NCI-H187 (cell line): ENCODE measurements at places on chromosomes 4 and X.

DNA sequence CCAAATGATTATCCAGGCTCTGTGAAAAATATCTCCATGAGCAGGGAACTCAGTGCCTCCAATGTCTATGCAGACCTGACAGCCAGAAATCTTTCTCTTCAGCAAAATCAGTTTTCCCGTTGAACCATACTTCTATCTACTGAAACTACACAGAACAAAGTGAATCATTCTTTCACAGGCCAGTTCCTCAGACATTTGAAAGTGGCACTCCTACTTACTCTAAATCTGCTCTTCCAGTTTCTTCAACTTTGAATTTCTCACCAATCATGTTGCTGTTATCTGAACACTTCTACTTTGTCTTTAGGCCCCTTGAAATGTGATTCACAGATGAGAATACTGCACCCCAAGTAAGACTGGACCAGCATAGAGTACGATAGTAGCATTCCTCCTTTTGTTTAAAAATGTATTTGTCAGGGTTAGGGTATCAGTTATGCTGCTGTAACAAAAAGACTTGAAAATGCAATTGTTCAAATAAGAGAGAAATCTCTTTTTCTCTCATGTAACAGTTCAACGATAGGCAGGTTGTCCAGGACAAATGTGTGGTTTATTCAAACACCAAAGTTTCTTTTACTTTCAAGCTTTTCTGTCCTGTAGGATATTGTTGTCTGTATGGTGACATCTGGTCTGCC is 210.6 kb upstream of the KLF3 start:
- DNase-seq = no peak

DNA sequence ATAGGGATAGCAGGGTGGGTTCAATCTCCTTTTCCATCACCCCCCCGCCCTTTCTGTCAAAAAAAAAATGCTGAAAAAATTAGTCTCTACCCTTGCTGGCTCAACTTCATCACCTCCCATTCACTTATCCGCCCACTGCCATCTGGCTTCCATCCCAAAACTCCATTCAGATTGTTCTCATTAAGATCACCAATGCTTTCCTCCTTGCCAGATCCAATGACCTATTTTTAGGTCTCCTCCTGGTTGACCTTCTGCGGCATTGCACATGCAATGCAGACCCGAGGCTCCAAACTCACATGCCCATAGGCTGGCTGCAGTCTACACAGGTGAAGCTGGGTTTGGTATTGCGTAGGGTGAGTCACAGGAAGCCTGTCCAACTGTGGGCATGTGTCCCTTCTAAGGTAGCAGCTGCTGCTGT is 21.1 kb upstream of the STIM2 start:
- DNase-seq = no peak

- no peak for DNase-seq
Observed at GRCh38 chr4:40190019-40190418, 6.8 kb upstream of the RHOH start.

DNA sequence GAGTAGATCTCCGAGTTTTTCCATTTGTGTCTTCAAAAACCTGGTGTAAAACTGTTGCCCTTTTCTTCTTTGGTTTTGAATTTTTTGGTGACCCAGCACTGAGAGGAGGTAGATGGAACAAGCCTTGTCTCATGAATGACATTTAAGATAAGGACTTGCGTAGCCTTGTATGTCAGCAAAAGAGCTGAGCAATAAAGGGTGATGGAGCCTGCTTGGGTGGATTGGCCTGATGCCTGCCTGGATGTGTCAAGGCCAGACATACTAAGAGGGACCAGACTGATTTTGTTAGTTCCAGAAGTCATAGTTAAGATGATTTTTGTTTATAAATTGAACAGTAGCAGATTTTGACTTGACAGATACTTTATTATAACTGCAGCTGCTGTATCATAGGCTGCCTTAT is 134.9 kb downstream of the POLA1 start:
- no peak for DNase-seq

- DNase-seq = no peak
Observed at GRCh38 chr4:110994781-110995180, 371.9 kb upstream of the PITX2 start.

DNA sequence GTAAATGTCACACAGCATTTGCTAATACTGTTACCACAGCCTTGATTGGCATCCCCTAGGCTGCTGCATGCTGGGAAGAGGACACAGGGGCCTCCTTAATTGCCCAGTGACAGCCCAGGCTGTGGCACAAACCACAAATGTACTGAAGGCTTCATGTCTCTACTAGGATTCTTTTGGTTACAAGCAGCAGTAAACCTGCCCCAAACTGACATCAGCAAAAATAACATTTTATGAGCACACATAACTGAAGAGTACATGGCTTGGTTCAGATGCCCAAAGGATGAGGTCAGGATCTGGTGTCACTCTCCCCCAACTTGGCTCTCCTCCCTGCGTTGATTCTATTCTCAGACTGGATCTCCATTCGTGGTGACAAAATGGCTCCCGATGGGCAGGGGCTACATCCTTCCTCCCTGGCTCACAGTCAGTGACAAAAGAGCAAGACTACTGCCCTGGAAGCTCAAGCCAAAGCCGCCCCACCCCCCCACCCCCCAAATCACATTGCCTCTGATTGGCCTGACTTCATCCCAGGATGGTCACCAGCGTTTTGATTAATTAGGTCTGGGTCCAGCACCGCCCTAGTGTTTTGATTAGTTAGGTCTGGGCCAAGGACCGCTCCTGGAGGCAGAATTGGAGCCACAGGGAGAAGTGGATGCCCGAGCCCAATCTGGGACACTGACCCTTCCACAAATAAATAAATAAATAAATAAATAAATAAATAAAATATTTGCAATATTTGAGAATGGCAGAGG is 180.5 kb upstream of the RBPJ start:
- DNase-seq = no peak

GRCh38 chr4:109256818-109257217 is 45.6 kb downstream of the COL25A1 start:
- no peak for DNase-seq

- no peak for DNase-seq
Observed at GRCh38 chr4:77332696-77333270, 175.8 kb downstream of the CCNG2 start.

DNA sequence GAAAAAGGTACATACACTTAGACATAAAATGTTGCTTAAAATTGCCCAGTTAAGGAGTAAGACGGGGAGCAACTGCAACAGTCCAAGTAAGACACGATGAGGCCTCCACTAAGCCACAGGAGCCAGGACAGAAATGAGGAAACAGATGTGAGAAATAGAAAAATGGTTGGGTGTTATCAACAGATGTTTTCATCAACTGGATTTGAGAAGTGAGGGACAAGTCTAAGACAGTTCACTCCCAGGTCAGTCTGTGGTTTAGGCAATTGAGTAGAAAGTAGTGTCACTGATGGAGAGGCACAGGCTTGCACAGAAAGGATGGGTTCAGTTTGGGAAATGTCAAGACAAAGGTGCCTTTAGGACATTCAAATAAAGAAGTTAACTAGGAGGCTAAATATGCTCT is 23.5 kb upstream of the PHF8 start:
- DNase-seq = no peak

DNA sequence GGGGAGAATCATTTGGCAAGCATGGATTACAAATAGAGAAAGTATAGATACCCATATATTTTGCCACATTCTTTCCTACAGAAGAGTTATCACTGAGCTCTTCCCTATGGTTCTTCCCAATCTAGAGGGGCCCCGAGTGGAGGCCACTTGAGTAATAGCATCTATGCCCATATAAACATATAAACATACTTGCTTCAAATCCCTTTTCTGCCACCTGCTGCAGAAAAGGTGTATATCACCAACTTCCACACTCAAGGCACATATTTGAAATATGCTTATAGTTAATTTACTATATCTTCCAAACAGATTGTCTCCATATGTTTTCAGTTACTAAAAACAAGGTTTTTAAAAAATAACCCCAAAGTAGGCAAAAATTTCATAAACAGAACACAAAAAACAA is 642.8 kb upstream of the DIPK2B start:
- no peak for DNase-seq

DNA sequence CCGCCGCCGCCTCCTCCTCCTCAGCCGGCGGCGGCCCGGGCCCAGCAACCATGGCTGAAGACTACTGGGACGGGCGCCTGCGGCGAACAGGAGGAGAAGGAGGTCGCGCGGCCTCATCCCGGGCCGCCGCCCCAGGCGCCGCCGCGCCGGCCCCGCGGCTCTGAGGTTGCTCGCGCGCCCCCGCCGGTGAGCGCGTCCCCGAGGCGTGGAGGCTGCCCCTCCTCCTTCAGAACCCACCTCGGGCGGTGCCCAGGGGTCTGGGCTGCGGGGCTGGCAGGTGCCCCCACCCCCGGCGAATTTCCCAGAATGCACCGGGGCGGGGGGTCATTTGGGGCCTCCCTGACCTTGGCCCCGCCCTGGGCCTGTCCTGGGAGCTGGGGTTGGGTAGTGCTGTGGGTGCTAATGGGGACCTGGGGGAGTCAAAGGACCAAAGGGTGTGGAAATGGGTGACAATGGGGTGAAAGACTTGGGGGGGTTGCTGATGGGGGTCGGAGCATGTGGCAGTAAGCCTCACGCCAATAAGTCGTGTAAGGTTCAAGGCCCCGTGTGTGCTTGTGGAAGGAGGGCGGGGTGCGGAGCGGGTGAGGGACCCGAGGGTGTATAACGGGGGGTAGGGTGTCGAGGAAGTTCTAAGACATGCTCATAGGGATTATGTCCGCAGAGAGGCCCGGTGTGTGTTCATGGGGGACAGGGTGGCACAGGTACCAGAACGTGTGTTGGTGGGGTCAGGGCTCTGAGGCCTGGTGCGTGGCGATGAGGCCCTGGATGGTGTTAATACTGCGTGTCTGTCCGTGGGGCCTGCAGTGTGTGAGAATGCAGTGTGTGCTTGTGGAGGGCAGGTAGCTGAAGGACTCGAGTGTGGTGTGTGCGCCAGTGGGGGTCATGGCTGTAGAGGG is 687 bp downstream of the CDK16 start:
- no peak for DNase-seq

DNA sequence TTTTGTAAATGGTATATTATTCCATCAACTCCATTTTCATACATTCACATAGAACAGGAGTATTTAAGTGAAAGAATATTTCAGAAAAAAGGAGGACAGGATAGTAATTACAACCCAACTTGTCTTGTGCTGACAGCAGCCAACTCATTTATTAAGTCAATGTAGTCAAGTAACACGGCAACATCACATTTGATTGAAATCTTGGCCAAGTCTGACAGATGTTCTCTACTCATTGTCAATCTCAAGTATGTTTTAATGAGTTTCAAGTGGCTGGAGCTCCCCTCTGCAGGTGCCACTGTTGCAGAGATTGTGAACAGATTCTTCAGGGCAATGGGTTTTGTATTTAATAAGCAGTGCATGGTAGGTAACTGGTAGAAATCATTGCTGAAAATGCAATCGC is 332.5 kb downstream of the C4orf33 start:
- peak; percentile 32 for DNase-seq

GRCh38 chr4:108034565-108034964 is 44.9 kb downstream of the HADH start:
- no peak for DNase-seq

- DNase-seq = no peak
Observed at GRCh38 chrX:122579526-122579925, 604.6 kb upstream of the GRIA3 start.

DNA sequence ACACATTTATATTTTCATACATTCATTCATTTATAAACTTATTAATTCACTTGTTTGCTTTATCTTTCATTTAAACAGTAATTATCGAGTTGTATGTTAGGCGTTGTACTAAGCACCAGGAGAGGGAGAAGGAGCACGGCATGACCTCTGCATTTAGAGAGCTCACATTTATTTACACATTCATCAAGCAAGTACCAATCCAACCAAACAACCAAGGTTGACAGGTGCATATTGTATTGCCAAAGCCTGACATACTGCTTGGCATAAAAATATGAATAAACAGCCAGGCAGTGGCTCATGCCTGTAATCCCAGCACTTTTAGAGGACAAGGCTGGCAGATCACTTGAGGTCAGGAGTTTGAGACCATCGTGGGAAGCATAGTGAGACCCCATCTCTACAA is 37.0 kb upstream of the CLNK start:
- no peak for DNase-seq

DNA sequence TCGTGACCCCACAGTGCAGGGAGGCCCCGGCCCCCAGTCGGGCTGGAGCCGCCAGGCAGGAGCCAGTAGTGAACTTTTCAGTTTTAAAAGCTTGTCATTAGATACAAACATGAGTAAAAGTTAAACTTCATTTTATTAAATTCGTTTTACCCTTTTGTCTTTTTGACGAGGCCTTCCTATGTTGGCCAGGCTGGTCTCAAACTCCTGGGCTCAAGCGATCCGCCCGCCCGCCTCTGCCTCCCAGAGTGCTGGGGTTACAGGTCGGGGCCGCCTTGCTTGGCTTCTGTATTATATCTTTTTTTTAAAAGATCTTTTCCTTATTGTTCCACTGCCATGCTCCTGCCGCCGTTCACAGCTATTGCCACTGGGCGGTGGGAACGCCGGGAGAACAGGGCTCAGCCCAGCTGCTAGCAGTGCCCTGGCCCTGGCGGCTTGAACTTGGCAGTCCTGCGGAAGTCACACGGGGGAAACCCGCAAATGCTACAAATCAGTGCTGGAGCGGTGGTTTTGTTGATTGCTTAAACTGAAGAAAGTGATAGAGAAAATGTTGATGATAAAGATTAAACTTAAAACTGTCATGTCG is 968 bp upstream of the NELFA start:
- no peak for DNase-seq

DNA sequence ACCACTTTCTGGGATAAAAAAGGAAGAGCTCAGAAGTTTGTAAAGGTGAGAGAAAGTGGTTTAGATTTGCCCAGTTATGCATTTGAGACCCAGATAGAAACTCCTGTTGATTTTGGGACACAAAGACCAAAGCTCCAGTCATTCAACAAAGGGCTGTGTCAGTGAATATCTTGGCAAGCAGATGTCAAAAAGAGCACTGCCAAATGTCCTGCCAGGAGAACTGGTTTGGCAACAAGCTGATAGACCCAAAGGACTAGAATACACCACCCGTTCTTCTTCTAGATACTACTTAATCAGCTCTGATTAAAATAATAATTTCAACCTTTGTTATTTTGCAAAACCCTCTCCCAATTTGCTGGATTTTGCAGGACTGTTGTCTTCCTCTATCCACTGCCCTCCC is 121.4 kb downstream of the NHS start:
- no peak for DNase-seq

- no peak for DNase-seq
Observed at GRCh38 chrX:50874876-50875275, 35.7 kb upstream of the BMP15 start.

- no peak for DNase-seq
Observed at GRCh38 chr4:165698272-165698671, 174.8 kb upstream of the TLL1 start.

DNA sequence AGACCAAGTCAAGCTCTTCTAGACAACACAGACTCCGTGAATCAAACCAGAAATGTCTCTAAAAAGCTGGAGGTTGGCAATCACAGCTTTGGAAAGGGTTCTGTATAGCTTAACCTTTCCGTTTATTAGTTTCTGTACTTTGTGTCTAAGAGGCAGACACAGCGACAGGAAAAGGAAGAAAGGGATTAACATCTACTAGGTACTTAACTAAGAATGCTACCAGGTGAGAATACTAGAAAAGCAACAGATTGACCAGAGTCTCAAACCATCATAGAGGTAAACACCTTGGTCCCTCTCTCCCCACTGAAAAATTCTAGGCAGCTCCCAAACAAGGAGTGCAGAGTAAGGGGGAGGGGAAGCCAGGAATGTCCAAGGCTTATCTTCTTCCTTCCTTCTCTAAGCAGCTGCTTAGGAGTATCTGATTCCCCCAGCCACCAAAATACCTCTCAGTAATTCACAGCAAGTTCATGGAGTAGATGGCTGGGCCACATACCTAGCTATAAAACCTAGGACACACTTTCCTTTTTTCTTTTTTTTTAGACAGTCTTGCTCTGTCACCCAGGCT is 80.8 kb downstream of the APBB2 start:
- DNase-seq = no peak

GRCh38 chr4:40630335-40631021 is 814 bp upstream of the RBM47 start:
- DNase-seq = no peak
